A549 (cell line): ENCODE measurements at places on chromosomes 2 and 18. TPM values are rescaled to one million over a fixed set of nuclear protein-coding genes. Genes with fewer than 3 reads are reported as not detected.
A peak's percentile ranks its signal among the peaks of the same experiment; 100 is the strongest.

DNA sequence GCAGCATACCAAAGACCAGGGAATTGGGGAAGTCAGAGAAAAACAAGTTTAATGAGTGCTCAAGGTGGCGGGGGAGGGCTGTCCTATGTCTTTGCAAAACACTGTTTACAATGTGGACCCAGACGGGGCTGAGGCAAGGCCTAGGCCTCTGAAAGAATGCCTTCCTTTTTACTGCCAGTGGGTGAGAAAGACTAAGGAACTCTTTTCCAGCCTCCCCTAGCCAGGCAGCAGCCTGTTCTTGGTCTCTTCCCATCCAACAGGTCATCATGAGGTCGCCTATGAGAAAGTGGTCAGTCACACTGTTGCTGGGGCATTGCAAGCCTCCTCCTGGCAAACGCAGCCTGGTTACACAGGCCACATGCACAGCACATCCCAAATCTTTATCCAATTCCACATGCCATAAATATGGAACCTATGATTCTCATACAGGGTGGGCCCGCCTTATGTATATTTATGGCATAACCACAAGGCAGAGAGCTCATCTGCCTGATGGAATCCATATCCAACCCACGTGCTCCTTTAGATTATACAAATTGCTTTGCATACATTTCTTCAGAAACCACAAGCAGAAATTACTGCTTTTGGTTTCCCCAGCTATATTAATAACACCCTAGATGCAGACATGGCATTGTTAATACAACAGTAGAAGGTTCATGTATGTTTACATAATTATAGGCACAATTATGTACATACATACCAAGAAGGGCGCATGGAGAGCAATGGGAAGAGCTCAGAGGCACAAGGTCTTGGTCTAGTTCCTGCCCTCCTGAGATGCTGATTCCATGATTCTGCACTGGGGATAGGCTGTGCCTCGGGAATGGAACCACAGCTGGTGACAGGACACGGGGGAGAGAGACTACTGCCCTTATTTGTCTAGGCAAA is 48.6 kb downstream of the NRP2 start:
- DNase-seq = no peak

- DNase-seq = peak; percentile 39
Observed at GRCh38 chr2:217106650-217107014, 246.8 kb upstream of the TNP1 start.

DNA sequence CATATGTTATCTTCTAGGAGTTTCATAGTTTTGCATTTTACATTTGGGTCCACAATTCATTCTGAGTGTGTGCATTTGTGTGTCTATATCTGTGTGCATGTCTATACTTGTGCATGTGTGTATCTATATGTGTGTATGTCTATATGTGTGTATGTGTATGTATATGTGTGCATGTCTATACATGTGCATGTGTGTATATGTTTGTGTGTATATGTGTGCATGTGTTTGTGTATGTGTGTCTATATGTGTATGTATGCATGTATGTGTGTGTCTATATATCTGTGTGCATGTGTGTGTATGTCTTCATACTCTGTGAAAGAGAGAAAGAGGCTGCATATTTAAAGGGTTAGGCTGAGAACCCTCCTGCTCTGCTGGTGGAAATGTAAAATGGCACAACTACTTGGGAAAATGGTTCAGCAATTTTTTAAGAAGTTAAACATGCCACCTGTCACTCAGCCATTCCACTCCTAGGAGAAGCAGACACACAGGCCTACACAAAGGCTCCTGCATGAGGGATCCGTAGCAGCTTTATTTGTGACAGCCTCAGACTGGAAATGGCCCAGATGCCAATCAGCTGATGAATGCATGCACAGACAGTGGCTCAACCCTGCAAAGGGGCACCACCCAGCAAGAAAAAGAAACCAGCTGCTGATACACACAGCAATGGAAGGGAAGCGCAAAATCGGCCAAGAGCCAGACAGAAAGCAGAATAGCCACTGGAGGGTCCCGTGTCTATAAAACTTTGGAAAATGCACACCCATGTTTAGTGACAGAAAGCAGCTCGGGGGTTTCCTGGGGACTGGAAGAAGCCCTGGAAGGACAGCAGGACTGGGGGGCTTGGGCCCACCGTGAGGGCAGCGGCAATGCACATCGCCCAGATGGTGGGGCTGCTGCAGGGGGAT is 146.8 kb downstream of the SEPTIN10 start:
- DNase-seq = no peak

Gene EN1
- polyA plus RNA-seq = 0.62 to 0.92 TPM (median 0.90 TPM) in 3 replicates

- no peak for DNase-seq
Observed at GRCh38 chr2:53500181-53500580, 267.4 kb upstream of the CHAC2 start.

- DNase-seq = no peak
Observed at GRCh38 chr2:96927405-96928171, 57.7 kb upstream of the SEMA4C start.

- peak; percentile 39 for DNase-seq
Observed at GRCh38 chr2:65227020-65227455, 593 bp upstream of the ACTR2 start.

- DNase-seq = no peak
Observed at GRCh38 chr2:215695861-215696260, 260.0 kb upstream of the FN1 start.

- DNase-seq = no peak
Observed at GRCh38 chr18:46336278-46337111, 232.3 kb downstream of the HAUS1 start.

GRCh38 chr18:27845897-27846296 is 331.0 kb downstream of the CDH2 start:
- no peak for DNase-seq

DNA sequence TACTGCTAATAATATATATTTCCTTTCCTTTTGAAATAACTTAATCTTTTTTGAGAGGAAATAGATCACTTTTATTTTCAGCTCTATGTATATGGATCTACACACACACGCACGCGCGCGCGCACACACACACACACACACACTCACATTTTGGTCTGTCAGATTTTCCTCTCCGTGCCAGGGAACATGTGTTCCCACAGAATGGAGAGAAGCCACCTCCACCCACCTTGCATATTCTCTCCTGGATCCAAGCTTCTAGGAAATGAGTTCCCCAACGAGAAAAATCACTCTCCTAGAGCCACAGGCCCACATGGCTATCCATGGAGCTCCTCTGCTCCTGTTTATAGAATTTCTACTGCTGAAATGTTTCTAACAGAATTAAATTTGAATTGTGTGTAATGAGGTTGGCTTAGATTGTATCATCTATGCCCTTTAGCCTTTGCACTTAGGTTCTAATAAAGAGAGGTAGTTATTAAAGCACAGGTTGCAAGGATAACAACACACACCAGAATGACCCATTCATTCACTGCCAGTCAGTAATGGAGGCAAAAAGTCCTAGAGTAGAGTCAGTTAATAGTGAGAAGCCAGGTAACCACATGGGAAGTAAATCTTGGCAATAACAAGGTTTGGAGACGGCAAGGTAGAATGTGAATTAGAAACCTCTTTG is 19.7 kb downstream of the IFIH1 start:
- DNase-seq = no peak

DNA sequence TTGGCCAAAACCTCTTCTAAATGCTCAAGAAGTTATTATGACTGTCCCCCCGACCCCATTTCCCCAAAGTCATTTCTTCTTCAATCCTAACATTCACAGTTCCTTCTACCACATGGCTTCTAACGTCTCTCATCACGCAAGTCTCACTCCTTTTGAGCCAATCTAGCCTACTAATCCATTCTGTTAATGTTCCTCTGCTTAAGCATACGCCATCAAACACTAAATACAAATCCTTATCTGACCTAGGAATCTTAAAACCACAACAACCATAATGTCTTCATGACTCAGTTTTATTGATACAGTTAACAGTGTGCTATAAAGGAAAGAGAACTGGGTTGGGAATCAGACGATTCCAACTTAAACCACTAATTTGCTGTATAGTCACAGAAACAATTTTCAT is 23.9 kb downstream of the HNRNPLL start:
- DNase-seq = no peak

Gene HOXD1
- polyA plus RNA-seq = 0.11 to 0.17 TPM (median 0.12 TPM) in 3 replicates

DNA sequence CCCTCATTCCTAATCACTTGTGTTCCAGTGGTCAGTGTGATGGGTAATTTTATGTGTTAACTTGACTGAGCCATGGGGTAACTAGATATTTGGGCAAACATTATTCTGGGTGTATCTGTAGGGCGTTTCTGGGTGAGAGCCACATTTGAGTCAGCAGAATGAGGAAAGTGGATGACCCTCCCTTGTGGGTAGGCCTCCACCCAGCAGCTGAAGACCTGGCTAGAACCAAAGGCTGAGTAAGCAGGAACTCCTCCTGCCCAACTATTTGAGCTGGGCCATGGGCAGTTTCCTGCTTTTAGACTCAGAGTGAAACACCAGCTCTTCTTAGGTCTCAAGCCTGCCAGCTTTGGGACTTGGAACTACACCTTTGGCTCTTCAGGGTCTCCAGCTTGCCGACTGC is 141.8 kb downstream of the ACKR3 start:
- DNase-seq = no peak

DNA sequence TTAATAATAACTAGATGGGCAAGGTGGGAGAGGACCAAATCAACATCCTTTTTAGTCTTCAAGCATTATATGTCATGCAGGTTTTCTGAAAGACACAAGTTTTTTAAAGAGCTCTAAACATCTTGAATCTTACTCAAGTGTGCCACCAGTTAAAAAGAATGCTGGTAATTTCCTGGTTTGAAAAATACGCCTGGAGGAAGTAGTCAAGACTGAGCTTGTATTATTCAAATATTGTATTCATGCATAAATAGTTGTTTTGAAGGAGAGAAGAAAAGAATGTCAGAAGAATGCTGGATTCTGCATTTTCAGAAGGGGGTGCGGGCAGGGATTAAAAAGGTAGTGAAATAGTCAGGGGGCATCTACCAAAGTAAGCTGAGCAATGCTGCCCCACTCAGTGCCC is 90.7 kb downstream of the WDPCP start:
- no peak for DNase-seq

- no peak for DNase-seq
Observed at GRCh38 chr2:181682795-181683517, 2.6 kb upstream of the NEUROD1 start.

Gene ITGB6
- 4.1 to 4.8 TPM (median 4.2 TPM) in 3 replicates for polyA plus RNA-seq

GRCh38 chr2:219104107-219105035 is 43.6 kb upstream of the IHH start:
- DNase-seq = peak; percentile 60

DNA sequence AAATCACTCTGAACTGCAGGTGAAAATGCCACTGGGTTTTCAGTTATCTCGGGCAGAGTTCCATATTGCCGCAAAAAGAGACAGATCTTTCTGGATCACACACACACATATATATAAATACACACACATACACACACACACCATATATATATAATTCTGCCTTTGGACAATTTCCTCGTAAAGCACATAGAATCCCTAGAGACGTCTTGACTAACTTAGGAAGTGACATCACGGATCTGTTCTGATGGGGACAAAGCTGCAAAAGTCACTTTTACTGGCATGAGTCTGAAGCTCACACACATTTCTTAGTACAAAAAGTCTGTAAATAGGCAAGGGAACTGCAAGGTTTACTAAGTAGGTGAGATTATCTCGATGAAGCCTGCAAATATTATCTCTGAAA is 28.6 kb upstream of the MBOAT2 start:
- DNase-seq = no peak

Gene TMEM198
- polyA plus RNA-seq = 0.26 to 0.42 TPM (median 0.37 TPM) in 3 replicates

DNA sequence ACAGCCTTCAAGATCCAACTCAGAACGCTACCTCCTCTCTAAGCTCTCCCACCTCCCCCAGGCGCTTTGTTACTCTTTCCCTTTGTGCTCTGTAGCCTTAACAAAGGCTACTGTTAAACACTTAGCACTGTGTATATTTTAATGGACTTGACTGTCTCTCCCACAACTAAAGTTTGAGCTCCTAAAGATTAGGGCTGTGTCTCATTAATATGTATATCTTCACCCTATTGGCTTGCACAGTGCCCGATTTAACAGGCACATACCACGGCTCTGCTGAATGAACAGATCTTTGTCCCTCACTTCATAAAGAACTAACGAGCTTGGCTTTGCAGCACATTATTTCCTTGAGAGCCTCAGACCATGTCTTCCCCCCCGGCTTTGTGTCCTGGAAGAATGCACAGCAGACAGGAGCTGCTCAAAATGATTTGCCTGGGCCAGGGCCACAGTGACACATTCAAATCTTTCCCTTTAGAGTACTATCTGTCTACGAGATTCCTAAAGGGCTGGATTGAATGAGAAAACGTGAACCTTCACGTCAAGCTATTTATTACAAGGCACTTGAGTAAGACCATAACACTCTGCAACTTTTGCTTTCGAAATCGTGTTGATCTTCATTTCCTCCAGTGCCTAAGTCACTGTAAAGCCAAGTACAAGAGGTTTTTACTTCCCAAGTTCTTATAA is 22.1 kb downstream of the ABHD3 start:
- no peak for DNase-seq

DNA sequence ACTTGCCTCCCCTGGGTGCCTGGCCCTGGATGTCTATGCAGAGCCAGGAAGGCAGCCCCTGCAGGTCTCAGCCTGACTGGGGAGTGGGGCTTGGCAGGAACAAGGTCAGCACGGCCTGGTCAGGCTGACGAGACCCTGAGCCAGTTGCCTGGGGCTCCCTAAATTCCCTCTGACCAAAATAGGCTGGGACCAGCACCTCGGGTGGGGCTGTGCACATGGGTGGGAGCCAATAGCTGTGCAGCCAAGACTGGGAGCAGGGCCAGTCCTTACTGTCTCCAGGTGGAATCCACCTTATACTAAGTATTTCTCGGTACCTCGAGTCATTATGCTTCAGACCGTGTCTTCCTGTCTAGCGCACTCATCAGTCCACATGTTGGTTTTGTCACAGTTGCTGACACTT is 11.4 kb upstream of the IL1R2 start:
- no peak for DNase-seq

DNA sequence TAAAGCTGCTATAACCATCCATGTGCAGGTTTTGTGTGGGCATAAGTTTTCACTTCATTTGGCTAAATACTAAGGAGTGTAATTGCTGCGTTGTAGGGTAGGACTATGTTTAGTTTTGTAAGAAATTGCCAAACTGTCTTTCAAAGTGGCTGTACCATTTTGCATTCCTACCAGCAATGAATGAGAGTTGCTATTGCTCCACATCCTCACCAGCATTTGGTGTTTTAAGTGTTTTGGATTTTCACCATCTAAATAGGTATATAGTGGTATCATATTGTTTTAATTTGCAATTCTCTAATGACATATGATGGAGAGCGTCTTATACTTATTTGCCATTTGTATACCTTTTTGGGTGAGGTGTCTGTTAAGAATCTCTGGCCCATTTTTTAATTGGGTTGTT is 12.2 kb downstream of the TWSG1 start:
- DNase-seq = no peak

GRCh38 chr2:202780514-202781021 is 91.0 kb downstream of the ICA1L start:
- DNase-seq = peak; percentile 17

Gene CYP1B1
- polyA plus RNA-seq = 4.4 to 5.5 TPM (median 5.3 TPM) in 3 replicates

DNA sequence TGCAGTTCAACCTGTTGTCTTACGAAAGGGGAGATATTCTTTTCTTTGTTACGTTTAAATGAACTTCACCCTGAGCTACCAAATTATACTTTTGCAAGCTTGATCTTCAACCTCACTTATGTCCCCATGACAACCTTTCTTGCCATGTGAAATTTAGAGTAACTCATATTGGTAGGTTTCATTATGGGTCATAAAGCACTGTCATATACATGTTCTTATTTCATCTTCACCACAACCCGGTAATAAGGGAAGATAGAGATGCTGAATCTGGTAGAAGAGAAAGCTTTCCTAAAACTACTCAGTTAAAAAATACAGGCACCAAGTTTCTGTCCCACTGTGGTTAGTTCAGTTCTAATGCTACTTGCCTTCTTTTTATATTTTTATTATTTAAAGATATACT is 208.5 kb upstream of the NRP2 start:
- DNase-seq = no peak

- no peak for DNase-seq
Observed at GRCh38 chr2:64881037-64881492, 108.1 kb upstream of the SLC1A4 start.
